GOT3 (cell line): ENCODE measurements at places on chromosomes 1 and 21.

DNA sequence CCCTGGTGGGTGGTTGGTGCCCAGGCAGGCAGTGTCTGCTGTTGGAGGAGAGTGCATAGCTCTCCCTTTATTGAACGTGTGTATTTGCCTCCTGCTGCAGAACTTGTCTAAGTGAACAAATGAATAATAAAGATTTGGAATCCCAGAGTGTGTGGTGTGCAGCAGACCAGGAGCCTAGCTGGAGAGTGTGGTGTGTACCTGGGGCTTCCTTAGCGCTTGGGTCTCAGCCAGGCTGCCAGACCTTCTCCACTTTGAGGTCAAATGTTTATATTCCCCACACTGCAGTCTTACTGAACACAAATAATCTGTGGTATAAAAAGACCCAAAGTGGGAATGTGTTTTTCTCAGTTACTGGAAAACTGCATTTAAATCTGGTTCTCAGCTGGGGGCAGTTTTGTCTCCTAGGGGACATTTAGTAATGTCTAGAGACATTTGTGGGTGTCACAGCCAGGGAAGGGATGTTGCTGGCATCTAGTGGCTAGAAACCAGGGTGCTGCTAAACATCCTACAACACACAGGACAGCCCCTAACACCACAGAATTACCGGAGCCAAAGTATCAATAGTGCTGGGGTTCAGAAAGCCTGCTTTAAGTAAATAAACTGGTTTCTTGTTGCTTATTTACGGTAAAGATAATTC is 23.6 kb downstream of the SLC37A1 start:
- no peak for DNase-seq

DNA sequence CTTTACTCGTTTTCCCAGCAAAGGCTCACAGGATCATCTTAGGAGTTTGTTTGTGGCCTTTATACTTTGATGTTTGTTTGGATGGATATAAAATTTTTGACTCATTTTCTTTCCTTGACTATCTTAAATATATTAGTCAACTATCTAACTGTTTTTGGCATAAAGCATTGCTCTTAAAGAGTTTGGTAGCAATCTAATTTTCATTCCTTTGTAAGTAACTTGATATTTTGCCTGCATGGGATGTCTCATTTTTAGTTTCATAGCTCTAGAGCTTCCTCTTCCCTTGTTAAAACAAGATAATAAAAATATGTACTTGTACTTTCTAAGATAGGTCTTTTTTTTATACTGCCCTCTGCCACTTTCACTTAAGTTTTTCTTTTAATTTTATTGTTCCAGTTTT is 161.9 kb downstream of the MAGI3 start:
- no peak for DNase-seq

DNA sequence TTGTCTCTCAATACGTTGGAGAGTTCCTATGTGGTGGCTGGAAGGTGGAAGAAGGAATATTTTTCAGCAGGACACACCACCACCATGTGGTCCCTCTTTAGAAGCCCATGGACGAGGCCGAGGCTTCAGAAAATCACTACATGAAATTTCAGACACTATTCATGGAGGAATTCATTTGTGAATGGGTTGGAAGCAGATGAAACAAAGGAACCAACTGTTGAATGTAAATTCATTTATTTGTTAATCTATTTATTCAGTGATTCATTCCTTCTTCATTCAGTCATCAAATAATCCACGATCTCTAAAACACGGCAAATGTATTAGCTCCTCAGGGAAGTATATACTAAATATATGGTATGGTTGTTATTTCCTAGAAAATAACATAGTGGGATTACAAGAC is 12.2 kb downstream of the SLC35F3 start:
- DNase-seq, result no peak

GRCh38 chr1:183590244-183591191 is at the start of gene NCF2:
TSS of gene NCF2 (minus strand) at chr1:183590459. CDS start at chr1:183590329, 130 bp downstream.
- no peak for DNase-seq

GRCh38 chr1:222769181-222769580 is 32.2 kb downstream of the FAM177B start:
- no peak for DNase-seq

DNA sequence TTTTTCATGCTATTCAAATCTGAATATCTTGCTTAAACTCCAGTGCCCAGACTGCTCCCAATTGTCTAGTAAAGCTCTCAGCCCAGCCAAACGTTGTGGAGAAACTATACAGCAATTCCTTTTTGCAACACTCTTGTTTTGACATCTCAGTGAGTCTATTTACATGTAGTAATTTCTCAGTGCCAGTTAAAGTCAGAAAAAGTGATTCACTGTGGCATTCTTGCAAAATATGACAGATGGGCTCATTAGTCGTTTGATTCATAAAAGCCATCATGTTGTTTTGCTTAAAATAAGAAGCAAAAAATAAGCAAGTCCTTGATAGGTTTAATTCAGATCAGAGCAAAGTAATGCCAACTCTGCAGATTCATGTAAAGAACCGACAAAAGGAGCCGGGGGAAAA is 20.7 kb upstream of the TMPRSS15 start:
- no peak for DNase-seq

DNA sequence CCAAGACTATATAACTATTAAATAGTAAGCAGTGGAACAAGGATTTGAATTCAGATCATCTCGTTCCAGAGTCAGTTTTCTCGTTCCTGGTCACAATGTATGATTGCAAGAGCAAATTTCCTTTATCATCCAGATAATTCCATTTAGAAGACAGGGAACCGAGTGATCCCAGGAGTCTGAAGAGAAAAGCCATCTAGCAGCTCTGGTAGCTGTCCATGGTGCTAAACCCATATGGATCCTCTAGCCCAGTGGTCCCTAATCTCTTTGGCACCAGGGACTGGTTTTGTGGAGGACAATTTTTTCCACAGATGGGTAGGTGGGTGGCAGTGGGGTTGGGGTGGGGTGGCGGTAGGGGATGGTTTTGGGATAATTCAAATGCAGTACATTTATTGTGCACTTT is 229.4 kb downstream of the PTPRU start:
- DNase-seq, result no peak

- no peak for DNase-seq
Measured at GRCh38 chr1:182602935-182603645, 1.1 kb downstream of the RGS16 start.

GRCh38 chr1:187477103-187477502 is 648.4 kb downstream of the PLA2G4A start:
- DNase-seq, result no peak
